ENCODE measurements at places on chromosomes 13 and 19.

DNA sequence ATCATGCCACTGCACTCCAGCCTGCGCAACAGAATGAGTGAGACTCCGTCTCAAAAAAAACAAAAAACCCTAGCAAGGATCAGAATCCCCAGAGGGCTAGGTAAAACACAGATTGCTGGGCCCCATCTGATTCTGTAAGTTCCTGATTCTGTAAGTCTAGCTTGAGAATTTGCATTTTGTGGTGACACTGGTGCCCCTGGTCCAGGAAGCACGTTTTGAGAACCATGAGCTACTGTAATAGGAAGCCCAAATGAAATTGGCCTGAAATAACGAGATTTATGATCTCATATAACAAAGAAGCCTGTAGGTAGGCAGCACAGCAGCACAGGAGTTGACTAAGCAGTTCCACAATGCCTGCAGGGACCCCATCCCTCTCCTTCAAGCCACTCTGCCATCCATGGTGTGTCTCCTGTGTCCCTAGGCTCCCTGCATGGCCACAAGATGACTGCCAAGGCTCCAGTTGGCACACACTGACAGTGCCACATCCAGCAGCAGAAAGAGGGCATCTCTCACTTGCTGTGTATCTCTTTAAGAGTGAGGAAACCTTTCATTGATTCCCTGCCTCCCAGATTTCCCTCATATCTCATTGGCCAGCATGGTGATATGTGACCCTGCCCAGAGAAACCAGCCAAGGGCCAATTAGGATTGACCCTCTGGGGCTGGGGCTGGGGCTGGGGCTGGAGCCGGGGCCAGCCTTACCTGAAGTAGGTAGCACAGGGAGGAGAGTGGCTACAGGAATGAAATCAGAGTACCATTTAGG is 21.7 kb downstream of the SIPA1L3 start:
- no peak for DNase-seq

DNA sequence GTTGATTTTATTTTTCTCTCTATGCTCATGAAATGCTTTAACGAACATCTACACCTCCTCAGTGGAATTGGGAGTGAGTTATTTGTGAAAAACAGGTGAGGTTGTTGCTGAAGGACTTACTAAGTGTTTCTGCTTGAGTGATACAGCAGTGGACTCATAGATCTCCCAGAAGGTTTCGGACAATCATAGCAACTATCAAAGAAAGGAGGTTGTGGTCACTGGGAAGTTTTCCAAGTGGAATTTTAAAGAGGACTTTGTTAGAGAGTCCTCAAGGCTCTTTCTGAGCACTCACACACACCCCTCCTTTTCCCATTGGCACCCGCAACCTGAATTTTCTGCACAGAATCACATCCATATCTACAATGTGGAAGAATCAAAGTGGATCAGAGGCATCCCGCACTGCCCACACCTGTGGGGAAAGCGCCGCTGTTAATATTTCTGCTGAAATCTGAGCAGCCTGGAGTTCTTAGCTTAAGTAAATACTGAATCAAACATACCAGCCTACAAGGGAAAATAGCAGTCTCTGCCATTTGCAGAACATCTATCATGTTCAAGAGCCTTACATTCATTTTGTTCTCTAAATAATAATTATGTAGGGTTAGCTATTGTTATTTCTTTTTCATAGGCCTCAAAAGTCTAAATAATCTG is 719.4 kb downstream of the DIAPH3 start:
- no peak for DNase-seq

DNA sequence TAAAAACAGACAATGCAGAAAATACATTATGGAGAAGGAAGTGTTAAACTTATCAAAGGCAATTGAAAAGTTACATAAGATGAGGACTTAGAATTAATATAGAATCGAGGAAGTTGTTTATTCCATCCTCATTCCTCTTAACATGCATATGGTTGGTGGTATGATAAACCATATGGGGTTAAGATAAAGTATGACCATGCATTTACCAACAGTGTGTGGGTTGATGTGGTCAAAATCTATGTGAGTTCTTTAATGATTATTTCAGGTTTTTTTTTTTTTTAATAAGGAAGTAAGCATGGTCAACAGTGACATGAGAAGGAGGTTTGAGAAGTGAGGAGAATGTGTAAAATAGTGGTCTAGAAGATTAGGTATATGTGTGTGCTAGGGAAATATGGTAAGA is 94.5 kb downstream of the TDRD3 start:
- DNase-seq: no peak

DNA sequence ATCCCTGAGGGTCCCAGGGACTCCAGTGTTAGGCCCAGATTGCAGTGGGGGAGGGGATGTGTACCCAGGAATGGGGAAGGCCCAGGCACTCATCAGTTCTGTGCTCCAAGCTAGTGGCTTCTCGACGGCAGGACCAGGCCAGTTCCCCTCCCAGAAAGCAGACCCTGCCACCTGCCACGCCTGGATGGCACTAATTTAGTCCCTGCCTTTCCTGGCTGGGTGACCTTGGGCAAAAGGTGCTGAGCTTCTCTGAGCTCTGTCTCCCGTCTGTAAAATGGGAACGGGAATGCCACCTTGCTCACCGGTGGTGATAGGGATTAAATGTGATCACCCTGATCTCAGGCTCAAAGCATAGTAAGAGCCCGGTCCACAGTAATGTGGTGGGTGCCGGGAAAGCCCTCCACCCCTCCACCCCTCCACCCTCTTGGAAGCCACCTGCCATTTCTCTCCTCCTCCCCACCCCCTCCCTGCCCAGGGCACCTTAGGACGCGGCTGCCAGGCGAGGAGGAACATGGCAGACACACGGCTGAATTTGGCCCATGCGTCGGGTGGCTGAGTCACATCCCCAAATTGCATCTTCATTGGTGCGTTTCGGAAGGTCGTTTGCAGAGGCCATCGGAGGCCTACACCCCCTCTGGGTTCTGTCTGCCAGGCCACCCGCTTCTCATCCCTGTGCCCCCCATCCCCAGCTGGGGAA is 2.3 kb downstream of the KCNN1 start:
- DNase-seq: no peak

DNA sequence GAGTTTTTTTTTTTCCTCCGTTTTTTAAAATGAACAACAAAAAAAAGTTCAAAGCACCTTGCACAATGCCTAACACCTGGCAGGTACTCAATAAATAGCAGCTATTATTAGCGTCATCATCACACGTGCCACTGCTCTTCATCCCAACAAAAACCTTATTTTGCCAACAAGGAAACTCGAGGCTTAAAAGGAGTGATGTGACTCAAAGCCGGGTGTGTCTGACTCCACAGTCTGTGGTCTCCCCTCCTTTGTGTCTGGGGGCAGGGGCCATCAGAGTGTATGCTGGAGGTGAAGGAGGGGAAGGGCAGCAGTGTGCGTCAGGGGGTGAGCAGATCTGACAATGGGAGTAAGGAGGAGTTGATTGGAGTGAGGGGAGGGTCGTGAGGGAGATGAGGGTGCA is 34.1 kb upstream of the POU2F2 start:
- no peak for DNase-seq

- DNase-seq: no peak
Observed at GRCh38 chr13:24877531-24877930, 113.6 kb downstream of the RNF17 start.

GRCh38 chr13:87207280-87208003 is 463.7 kb upstream of the SLITRK5 start:
- DNase-seq: no peak

- DNase-seq: no peak
Observed at GRCh38 chr13:26721251-26722121, 39.1 kb downstream of the GPR12 start.

DNA sequence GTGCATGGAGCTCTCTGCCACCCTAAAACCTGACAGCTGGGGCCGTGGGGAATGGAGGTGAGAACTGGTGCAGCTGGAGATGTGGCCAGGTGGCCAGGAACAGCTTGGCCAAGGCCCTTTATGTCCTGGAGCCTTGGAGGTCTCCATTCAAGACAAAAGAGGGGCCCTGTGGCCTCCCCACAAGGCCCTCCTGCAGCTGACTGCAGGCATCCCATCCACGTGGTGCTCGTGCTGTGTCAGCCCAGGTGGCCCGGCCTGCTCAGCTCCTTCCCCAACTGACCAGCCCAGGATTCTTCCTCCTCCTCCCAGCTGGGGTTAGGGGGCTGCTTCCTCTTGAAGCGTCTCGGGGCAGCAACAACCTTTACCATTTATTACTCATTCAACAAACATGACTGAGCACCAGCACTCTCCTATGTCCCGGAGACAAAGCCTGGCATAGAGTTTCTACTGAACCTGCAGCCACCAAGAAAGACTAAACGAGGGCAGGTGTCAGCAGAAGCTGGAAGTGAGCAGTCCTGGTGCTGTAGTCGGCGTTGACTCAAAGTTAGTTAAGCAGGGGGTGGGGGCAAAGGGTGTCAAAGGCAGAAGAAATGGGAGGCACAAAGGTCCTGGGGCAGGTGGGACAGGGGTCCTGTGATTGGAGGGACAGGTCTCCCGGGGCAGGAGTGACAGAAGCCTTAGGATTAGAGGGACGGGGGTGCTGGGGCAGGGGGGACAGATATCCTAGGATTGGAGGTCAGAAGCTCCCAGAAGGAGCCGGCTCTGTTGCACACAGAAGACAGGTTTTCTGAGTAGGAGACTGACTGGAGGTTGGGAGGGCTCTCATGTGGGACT is 23.3 kb upstream of the C13orf46 start:
- DNase-seq: no peak

DNA sequence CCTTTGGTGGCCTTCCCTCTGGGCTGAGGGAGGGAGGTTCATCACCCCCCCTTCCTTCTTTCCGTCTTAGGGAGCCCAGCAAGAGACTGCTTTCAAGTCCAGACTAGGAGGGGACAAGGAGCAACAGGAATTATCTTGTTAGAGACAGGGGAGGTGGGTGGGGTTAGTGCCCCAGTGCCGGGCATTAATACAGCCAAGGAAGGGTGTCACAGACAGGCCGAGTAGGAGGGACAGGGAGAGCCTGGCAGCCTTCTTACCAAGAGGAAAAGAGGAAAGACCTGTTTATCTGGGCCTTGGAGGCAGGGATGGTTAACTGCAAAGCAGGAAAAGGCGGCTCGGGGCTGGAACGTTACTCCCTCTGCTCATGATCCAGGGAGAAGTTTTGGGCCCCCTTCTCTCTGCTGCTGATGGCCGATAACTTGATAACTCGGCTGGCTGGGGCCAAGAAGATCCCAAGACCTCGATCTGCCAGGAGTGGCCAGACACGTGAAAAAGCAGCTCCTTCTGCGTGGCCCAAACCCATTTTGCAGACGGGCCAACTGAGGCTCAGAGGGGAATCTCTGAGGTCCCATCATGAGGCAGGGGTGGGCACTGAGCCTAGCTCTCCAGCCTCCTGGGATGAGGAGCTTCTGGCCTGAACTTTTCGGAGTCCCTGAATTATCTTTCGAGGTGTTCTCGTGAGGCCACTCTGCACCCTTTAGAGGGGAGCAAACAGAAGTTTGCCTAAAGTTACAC is 79.3 kb downstream of the PTPRS start:
- no peak for DNase-seq

GRCh38 chr13:105442040-105442439 is 1093.4 kb downstream of the EFNB2 start:
- DNase-seq: no peak

GRCh38 chr19:35609851-35610353 is 2.6 kb upstream of the HAUS5 start:
- no peak for DNase-seq

GRCh38 chr19:39409208-39410016 is 2.8 kb downstream of the ZFP36 start:
- no peak for DNase-seq

DNA sequence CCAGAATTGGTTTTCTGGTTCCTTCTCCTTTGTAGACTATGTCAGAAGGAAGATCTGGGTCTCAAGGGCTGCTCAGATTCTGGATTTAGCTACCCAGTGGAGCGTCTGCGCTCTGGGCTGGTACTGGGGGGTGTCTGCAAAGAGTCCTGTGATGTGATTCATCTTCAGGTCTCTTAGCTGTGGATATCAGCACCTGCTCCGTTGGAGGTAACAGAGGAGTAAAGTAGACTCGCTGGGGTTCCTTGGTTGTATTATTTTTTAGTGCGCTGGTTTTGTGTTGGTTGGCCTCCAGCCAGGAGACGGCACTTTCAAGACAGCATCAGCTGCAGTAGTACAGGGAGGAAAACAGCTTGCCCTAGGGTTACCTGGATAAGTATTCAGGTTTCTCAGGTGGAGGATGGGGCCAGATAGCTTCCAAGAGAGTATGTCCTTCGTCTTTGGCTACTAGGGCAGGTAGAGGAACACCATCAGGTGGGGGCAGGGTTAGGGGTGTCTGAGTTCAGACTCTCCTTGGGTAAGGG is 10.4 kb upstream of the KLK15 start:
- no peak for DNase-seq

- no peak for DNase-seq
Observed at GRCh38 chr13:25607096-25607495, 235.3 kb downstream of the ATP8A2 start.

- DNase-seq: no peak
Observed at GRCh38 chr19:3537438-3538240, 1.3 kb upstream of the TEKTIP1 start.

DNA sequence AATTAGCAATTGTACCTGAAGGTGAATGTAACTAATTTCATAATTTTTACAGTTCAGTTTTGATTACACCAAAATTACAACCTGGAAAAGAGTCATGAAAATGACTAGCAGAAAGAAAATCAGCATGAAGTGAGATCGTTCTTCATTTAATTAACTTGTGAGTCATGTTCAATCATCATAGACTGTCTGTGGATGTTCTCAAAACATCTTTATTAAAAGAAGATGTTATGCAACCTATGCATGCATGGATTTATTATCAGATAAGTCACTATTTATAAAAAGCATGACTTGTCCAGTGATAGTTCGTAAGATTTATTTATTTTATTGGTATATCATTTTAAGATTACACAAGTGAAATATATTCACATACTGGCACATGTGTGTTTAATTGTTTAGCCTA is 245.9 kb downstream of the ITGBL1 start:
- no peak for DNase-seq

GRCh38 chr13:36302289-36302688 is 4.7 kb upstream of the CCDC169 start:
- no peak for DNase-seq

DNA sequence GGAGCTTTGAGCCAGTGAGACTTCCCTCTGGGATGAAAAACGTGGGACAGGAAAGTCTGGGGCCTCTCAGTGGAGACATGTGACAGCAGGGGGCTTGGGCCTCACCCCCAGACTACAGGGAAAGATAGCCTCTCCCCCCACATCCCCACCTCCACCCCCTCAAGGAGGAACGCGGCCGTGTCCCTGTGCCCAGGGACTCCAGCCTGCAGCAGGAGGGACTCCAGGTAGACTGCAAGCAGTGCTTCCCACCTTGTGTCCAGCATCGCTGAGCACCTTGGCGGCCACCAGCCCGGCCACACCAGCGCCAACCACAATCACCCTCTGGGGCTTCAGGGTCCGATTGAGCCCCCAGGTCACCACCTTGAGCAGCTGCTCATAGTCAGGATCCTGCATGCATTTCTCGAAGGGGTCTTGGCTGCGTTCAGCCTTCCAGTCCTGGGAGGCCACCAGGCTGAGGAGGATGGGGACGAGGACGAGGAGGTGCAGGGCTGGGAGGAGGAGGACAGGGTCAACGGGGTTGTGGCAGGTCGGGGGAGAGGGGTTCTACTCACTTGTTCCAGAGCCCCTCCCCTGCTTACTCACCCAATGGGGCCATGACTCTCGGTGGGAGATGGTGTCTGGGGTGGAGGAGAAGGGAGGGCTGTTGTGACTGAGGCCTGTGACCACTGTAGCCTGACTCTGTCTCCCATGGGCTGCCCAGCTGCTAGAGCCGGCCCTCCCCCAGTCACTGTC is 955 bp downstream of the IL4I1 start:
- no peak for DNase-seq

Measured in brain microvascular endothelial cell (primary cell).